ENCODE measurements at places on chromosomes 2 and 18.

DNA sequence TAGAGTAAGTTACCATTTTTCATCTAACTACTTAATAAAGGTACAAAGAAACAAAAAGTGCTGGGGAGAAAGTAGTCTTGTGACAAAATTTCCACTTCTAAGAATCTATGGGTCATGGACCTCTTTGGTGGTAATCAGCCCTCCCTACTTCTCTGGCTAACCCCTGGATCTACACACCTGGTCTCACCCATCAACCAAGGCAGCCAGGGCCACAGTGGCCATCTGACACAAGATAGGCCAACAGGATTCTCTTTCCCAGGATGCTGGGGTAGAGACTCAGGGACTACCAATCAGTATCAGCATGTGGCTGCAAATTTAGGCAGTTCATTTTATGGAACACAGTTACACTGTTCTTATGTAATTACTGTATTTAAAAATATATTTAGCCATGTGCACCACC, 17.8 kb downstream of the RNF149 start:
- DNase-seq = no peak

DNA sequence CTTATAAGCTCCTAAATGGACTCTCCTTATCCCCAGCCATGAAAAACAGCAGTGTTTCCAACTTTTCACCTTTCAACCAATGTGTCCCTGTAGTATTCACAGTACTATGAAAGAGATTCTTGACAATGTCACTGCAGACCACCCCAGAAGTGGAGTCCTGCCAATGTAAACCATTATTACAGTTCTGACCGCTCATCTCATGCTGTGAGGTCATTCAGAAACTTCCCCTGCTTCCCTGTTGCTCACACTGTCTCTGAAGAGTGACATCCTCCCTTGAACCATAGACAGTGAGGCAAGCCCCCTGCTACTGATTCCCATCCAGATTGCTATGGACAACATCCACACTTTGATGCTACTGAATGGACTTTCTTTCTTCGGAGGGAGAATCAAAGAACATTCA, 1523.7 kb upstream of the ACVR2A start:
- no peak for DNase-seq

DNA sequence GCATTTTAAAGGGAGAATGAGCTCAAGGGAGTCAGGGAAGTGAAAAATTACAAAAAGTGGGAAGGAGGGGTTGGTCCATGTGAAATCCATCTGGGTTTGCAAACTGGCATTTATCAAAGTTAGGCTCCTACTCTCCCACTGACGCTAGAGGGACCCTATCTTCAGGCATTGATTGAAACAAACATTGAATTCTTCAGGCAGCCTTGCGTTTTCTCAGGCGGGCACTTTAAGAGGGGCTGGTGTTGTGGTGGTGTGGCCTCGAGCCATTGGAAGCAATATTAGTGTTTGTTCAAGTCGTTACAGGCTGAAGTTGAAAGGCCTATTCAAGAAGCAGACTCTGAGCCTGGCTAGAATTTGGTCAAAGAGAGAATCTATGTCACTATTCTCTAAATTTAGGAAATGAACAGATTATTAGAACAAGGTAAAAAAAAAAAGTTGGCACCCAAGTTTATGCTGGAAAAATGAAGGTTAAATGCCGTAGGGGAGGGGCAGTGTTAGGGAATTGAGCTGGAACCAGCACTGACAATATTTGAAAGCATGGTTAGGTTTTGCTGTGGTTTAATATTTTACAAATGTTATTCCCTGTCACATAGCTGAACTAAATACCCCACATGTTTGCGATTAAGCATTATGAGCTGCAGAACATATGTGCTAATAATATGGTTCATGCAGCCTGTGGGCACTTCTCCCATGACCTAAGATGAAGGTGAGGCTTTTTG, 36.8 kb downstream of the STON1 start:
- DNase-seq = no peak

DNA sequence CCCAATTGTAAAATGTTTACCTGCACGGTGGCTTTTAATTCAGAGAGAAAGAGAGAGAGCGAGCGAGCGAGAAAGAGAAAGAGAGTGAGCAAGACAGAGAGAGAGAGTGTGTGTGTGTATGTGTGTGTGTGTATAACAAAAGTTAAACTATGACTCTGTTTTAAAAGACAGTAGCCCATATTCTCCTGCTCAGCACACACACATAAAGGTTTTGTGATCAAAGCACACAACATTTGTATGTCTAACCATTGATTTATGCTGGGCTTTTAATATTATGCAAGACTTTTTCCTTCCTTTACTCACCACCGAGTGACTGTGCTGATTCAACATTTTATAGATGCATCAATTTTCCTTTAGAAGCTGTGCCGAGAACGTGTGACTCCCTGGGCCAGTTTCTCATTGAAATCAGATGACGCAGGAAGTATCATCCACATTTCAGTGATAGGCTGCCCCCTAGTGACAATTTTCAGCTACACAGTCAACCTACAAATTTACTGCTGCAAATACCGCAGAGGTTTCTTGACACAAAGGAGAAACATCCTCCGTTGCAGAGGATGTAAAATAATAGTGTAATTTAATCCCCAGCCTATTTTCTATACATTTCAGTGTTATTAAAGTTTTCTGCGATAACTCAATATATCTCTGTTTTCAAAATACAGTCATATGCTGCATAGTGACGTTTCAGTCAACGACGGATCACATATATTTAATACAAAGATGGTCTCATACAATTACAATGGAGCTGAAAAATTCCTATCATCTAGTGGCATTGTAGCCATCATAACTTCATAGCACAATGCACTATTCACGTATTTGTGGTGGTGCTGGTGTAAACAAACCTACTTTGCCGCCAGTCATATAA, 165.9 kb upstream of the TANK start:
- peak; percentile 94 for DNase-seq

DNA sequence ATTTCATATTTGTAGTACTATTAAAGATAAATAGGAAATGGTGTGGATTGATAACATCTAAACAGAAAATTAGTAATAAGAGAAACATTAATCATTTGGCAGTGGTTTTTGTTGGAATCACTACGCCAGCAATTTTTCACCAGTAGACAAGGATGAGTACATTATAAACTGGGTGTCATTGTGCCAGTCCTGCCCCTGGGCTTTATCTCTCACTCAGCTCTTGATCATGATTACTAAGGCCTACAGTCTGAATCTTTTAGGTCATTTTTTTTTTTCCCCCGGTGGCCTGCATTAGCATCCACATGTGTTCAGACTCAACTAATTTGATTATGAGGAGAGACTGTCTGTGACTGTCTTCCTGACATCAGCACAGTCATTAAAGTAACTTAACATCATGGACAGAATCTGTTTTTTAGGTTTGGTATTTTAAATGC, 16.2 kb downstream of the GULP1 start:
- no peak for DNase-seq

DNA sequence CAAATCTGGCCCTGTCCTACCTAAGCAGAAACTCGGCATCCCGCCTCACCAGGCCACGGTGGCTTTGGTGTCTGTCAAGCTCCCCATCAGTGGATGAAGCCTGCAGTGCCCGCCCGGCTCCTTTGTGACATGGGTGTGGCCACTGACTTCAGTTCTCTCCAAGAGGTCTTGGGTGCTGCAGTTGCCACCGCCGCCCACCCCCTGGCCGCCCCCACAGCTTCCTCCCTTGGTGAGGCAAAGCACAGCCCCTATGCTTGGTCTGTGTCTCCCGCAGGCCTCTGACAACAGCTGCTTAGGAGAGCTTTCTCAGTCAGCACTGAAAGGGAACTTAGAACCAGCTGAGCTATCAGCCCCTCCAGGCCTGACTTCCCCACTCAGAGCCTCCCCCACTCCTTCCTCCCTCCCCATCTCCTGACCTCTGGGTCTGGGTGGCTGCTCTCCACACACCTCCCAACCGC, 22.9 kb upstream of the GPR55 start:
- no peak for DNase-seq

DNA sequence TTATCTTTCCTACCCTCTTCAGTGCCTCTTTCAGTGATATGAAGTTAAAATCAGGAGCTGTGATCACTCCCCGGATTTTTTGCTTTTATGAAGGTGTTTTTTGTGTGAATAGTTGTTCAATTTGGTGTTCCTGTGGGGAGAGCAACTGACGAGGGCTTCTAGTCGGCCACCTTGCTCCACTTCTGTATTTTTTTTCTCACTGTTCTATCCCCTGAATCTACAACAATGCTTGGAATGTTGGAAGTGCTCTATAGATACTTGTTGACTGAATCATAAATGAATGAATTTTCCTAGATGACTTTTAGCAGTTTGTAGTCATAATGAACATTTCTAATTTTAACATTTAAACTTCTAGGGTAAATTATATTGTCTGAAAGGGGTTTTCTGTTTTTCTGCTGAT, 247.3 kb downstream of the ZNF385B start:
- no peak for DNase-seq

DNA sequence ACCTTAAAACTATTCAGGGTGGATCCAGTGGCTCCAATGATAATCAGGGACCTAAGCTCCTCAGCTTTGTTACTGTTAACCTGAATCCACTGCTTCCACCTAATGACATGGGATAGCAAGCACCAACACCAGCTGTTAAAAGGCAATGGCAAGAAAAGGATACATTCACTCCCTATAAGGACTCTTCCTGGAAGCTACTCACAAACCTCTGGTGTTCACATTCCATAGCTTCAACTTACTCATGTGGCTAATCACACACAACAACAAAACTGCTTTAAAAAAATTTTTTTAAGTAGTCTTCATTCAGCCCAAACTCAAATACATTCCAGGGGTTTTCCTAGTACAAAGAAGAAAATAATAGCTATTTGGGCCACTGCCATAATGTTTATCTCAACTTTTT, 24.5 kb downstream of the ROCK2 start:
- no peak for DNase-seq

GRCh38 chr2:200348897-200349563, 42.5 kb downstream of the SPATS2L start:
- no peak for DNase-seq

GRCh38 chr18:22046473-22046872, 122.9 kb upstream of the GATA6 start:
- no peak for DNase-seq

DNA sequence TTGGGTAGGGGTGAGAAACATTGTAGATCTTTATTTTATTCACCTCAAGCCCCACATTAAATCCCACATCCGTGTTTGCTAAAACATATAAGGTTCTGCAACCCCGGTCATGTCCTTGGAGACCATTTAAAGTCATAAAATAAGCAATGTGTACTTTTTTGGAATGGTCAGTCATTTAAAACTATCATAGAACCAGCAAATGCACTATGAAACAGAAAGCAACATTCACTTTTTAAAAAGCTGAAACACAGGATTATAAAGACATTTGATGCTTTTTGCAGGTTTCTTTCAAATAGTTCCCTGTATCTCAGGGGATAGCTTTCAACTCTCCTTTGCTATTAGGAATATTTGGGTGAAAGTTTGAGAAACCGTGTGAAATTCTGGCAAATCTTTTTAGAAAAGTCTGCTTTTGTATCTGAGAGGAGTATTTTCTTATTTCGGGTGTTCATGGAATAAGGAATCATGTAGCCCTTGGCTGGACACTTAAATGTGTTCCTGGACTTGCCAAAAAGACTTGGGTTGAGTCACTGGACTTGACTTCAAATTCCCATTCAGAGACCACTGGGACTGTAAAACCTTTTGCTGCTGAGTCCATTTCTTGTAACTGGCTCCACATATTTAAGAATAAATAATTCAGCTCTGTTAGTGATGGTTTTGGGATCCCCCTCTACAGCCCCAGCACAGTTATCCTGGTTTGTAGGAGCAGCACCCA, 5.9 kb upstream of the CETN1 start:
- DNase-seq = no peak

DNA sequence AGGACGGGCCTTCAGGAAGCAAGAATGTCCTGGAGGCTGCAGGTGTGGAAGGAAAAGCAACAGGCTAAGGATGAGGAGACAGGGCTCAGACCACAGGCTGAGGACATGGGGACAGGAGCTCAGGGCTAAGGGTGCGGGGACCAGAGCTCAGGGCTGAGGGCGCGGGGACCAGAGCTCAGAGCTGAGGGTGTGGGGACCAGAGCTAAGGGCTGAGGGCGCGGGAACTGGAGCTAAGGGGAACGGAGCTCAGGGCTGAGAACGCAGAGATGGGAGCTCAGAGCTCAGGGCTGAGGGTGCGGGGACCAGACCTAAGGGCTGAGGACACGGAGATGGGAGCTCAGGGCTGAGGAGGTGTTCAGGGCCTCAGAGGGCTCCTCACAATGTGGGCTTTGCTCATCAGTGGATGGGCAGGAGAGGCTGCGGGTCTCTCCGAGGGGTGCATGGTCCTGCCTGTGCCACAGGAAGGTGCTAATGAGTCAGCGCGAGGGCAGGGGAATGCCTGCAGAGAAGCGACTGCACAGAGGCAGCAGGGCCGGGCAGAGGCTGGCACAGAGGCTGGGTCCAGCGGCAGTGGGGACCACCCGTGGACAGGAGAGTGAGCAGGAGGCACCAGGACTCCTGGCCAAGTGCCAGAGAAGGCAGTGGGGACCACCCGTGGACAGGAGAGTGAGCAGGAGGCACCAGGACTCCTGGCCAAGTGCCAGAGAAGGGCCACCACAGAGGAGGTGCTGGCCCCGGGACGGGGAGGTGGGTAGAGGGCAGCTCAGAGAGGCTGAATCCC, 271.7 kb downstream of the TWIST2 start:
- DNase-seq = no peak

DNA sequence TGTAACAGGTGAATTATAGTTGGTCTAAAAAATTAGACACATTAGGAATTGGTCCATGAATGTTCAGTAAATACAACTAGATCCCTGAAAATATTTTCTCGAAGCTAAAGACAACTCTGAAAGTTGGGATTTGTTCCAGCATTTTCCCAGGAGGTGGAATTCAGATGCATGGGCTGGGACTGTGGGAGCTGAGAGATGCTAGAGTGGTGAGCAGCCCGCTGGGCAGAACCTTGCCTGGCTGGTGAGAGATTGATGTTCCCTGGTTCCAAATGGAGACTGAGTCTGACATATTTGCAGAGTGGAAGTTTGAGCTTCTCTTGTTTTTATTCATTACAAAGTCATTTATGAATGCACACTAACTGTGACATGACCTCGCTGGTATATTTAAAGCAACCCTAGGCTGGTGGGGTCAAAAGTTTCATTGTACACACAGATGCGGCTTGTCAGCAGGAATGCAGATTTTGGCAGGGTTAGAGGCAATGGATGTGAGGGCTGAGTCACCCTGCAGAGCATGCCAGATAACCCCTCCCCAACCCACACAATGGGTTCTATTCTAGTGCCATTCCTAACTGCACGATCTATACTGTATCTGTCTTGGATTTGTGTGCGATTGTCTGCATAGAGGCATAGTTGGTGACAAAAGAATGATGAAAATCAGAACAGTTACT, 23.5 kb upstream of the TMEM178A start:
- peak; percentile 36 for DNase-seq

- no peak for DNase-seq
These were observed 97.4 kb upstream of the UPP2 start for GRCh38 chr2:158004126-158004764.

DNA sequence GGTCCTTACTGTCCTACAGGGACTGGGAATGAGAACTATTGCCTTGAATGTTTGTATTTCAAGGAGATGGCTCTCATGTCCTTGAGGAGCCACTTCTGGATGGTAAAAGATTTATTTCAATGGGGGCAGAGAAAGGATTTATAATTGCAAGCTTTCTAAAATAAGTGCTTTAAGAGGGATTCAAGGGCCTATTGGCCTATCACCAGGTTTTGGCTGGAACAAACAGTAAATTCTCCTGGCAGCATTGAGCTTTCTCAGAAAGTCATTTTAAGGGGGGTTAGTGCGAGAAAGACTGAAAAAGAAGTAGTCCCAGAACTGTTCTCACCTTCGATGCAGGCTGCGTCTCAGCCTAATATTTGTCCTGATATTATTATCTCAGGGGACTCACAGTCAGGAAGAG, 29.8 kb downstream of the DPP10 start:
- no peak for DNase-seq

GRCh38 chr2:239946864-239947728, 78.0 kb downstream of the NDUFA10 start:
- no peak for DNase-seq

- no peak for DNase-seq
These were observed 64.0 kb upstream of the GALNT5 start for GRCh38 chr2:157193461-157193860.
